ENCODE measurements at places on chromosomes 12 and 14.

GRCh38 chr12:54526812-54527630 lies 22.4 kb upstream of the PDE1B start:
- DNase-seq, result peak; percentile 30

DNA sequence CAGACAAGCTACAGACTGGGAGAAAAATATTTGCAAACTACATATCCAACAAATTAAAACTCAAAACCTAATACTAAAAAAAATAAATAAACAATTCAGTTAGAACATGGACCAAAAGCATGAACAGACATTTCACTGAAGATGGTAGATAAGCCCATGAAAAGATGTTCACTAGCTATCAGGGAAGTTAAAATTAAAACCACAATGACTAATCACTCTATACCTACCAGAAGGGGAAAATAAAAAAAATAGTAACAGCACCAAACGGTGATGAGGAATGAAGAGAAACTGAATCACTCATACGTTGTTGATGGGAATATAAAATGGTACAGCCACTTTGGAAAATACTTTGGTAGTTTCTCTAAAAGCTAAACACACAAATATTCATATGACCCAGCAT lies 31.1 kb upstream of the DHRS7 start:
- DNase-seq, result no peak

DNA sequence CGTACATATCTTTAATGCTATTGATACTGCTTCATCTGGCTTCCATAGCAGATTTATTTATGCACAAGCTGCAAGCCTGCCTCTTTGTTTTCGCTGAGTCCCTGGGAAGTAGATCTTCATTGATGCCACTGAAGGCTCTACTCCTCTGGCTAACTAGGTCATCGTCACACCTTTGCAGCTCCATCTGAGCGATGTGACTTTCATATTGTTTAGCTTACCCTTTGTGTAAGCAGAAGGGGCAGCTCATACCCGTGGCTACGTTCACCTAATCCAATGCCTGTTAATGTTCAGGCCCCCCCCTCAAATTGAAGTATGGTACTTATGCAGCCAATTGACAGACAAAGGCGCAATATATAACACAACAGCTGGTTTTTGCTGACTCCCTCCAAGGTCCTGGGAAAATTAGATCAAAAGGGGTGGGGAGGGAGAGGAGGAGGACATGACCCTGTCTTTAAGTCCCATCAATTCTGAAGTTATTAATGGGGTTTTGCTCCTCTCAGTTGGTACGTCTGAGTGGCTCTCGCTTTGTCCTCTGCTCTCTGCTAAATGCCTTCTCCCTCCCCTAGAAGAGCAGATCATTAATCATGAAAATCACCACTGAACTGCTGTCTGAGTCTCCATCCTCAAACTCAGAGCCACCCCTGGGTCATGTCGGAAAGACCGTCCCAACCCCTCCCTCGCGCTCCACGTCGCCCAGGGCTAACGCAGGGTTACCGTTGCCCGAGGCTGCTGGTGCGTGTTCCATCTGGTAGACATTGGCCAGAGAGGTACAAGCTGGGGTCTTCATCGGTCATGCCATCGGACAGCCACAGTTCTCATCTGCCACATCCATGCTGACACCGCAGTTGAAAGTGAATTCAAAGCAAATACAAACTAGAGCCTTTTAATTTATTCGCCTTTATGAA lies 128.8 kb downstream of the ADGRD1 start:
- no peak for DNase-seq

DNA sequence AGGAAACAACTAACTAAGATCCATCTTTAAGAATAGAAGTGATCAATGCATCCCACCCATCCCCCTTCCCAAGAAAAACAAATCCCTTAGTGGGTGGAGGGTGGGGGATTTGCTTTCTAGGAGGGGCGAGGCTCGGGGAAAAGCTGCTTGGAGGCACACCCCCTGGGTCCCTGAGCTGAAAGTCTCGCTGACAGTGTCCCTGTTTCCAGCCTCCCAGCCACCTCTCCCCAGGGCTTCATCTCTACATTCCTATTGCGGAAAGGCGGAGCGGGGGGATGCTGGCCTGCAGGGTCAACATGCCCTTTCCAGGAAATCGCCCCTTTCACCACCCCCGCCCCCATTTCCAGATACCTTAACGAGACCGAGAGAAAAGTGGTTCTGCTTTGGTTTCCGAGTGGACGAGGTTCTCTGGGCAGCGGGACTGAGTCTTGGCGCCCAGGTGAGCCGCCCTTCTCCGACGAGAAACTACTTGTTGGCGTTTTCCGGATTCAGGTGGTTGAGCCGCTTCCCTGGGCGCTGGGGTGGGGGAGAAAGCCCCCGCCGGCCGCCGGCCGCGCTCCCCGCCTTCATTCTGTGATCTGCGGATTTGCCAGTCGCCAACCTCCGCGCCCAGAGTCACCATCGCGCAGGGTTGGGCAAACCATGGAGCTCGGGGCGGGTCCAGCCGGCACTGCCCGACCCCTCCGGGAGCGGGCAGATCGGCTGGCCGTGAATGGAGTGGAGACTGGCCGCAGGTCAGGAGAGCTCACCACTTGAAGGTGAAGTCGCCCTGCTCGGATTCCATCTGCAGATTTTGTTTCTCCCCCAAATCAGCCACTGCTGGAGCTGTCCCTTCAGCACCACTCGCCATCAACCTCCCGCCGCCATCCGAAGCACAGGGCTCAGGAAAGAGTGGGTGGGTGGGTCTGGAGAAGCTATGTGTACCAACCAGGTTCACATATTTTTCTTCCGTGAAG lies 505 bp downstream of the KCNC2 start:
- DNase-seq, result peak; percentile 9

- no peak for DNase-seq
Measured at GRCh38 chr12:111653596-111653995, 32.2 kb downstream of the BRAP start.

GRCh38 chr12:18400186-18400585 lies 138.9 kb downstream of the PIK3C2G start:
- DNase-seq, result no peak

DNA sequence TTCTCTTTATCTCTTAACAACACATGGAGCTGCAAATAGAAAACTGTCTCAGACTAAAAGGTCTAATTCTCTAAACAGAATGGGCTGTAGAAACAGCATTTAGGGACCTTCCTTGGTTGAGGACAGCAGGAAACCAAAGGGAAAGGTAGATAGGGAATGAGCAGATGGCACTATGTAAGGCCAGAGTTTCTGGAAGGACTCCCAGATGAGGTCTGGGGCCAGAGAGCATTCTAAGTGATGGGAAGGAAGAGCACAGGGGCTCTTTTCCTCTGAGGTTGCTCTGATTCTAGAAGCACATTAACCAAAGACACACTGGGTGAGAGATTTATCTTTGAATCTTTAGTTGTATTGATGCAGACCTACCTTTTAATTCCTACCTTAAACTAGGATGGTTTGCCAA lies 79.4 kb downstream of the TPH2 start:
- no peak for DNase-seq

DNA sequence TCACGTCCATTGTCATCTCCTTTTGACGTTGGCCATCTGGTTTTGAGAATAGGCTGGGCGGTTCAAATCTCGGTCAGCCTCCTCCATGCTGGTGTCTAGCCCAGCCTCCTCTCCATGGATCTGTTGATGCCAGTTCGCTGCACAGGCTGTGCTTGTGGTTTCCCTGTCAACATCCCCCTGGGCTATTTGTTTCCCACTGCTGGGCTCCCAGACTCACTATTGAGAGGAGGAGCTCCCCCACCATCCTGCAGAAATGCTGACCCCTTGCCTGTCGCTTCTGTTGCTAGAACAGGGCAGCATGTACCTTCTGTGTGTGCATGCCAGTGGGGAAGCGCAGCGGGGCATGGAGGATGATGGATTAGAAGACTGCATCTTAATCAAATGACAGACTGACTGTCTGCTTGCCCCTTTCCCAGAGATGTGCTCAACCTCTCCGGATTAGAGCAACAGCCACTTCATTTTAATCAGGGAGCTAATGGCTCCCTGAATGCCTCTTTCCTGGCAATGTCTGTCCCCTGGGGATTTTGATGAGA lies 170.5 kb downstream of the TSPAN9 start:
- no peak for DNase-seq

GRCh38 chr12:52394836-52395405 lies 9.5 kb upstream of the KRT84 start:
- no peak for DNase-seq

DNA sequence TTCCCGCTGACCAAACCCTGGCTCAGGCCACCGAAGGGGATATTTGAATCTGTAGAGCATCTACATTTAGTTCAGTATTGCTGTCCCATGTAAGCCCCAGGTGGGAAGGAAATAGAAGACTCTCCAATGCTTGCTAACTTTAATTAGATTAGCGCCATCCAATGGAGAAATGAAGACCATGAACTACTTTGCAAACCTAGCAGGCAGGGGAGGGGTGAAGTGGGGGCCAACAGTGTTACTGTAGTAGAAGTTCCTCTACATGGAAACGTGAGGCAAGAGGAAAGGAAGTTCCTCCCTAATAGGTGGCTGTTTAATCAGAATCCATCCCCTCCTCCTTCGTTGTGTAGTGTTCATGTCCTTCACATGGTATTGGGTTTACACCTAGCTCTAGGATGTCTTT lies 9.3 kb upstream of the DENND5B start:
- DNase-seq, result no peak

- no peak for DNase-seq
Measured at GRCh38 chr12:30926243-30927221, at the start of gene TSPAN11. Gene TSPAN11, plus strand, starts transcription at chr12:30926748. Its CDS starts 27,244 bp downstream, at chr12:30953992.

DNA sequence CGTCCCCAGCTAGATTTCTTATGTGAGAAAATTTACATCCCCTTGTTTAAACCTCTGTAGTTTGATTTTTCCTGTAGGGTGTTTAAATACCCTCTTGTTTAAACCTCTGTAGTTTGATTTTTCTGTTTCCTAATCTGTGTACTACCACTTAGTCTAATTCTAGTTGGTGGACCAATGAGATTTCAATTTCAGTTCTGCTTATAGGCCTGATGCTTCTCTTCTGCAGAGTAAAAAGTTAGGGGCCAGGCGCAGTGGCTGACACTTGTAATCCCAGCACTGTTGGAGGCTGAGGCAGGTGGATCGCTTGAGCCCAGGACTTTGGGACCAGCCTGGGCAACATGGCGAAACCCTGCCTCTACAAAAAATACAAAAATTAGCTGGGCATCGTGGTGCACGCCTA lies 11.5 kb downstream of the UBC start:
- DNase-seq, result no peak

- DNase-seq, result no peak
Measured at GRCh38 chr14:68661226-68662225, 131.3 kb downstream of the ZFP36L1 start.

DNA sequence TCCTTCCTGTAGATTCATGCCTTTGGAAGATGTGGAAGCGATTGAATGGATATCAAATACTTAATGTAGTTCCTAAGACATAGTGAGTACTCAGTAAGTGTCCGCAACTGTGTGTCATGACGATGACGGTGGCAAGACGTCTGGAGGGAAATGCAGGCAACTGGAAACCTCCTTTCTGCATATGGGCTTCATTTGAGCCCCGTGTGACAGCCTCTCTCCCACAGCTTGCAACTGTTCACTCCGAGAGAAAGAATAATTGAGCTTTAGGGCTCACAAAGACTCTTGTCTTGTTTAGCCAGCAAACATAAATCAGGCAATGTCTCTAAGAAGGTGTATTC lies 6.9 kb downstream of the CFAP251 start:
- peak; percentile 61 for DNase-seq

DNA sequence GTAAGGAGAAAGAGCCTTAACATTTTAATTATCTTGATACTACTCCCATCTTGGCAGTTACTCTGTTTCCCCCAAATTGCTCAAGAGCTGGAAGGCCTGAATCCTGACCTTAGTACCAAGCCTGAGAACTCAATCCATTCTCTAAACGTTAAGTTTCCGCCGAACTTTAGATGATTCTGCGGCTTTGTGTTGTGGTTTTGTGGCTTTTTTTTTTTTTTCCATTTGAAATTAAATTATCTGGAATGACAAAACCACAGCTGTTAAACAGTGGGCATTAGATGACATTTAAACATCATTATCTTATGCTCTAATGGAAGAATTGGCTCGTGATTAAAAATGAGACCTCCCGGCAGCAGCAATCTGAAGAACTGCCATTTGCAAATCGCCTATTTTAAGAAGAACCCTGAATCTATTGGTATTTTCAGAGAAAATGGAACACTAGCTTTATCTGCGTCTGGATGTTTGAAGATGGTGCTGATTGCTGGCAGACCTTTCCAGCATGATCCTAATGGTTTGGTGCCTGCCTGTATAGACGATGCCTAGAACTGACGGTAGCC lies 38.4 kb downstream of the TMEM132C start:
- DNase-seq, result no peak

GRCh38 chr14:68373847-68374444 lies 418.9 kb downstream of the ZFP36L1 start:
- no peak for DNase-seq

- DNase-seq, result peak; percentile 72
Measured at GRCh38 chr12:93913845-93914244, 234.5 kb upstream of the PLXNC1 start.

DNA sequence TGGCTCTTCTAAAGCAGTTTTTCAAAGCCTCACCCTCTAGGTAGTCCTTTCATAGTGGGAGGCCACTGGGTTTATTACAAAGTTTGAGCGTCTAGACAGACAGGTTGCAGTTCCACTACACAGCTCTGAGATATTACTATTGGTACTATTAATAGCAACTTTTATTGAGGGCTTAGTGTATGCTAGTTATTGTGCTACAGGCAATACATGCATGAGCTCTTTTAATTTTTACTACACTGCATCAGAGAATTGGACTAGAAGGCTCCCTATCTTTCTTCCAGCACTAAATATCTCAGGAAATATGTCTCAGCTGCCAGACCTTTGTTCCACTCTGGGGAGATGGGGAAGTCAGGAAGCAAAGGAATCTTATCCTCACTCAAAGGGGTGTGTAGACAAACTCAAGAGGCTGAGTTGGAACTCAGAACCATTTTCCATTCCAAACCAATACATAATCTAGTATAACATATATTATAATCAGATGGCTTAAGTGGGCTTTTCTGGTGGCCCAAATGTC lies 161.8 kb upstream of the SLC38A2 start:
- DNase-seq, result no peak

GRCh38 chr14:22561661-22562579 lies 27.1 kb downstream of the DAD1 start:
- DNase-seq, result no peak

GRCh38 chr12:52524241-52524897 lies 4.2 kb upstream of the KRT5 start:
- DNase-seq, result no peak

- no peak for DNase-seq
Measured at GRCh38 chr14:64719601-64720000, 15.4 kb downstream of the PLEKHG3 start.

DNA sequence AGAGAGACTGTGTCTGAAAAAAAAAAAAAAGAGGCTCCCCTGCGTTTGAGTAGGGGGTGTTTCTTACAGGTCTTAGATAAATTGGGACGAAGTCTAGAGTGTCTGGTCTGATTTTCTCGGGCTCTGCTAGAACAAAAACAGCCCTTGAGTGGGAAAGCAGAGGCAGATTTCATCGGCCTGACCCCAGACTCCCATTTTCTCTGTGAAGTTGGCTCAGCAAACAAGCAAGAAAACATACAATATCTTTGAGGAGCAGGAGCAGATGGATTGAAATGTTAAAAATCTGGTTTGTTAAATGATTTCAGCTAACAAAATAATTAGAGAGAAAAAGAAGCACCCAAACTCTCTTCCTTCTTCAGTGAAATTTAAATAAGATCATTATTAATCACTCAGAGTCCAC lies 44.1 kb downstream of the DERA start:
- no peak for DNase-seq

GRCh38 chr14:30928462-30928861 lies 54.1 kb downstream of the COCH start:
- DNase-seq, result no peak

Data from HCEC 1CT (cell line).